Stomach (tissue), 19 donors: ENCODE measurements at places on chromosomes 6 and 20. TPM values are rescaled to one million over a fixed set of nuclear protein-coding genes. Genes with fewer than 3 reads are reported as not detected.

The XRN2 gene
- 50.3 TPM for total RNA-seq

The EPHA7 gene
- total RNA-seq, result 1.2 TPM

The MYLK2 gene
- total RNA-seq, result not detected

The PNPLA1 gene
- total RNA-seq, result not detected

The LY6G6D gene
- not detected for total RNA-seq

The FAM83B gene
- total RNA-seq, result 8.4 TPM

The EMILIN3 gene
- 2.9 TPM for total RNA-seq

The METTL24 gene
- total RNA-seq, result 15.4 TPM

The PTK7 gene
- 28.8 TPM for total RNA-seq

The PDE7B gene
- total RNA-seq, result 10.3 TPM

The TXLNB gene
- not detected for total RNA-seq

The CTAGE9 gene
- total RNA-seq, result not detected

The PTPRK gene
- 156 TPM for total RNA-seq

The MROH8 gene
- 0.43 TPM for total RNA-seq

The MMP24OS gene
- total RNA-seq, result 70.7 TPM

The TINAG gene
- total RNA-seq, result not detected

The CUL9 gene
- total RNA-seq, result 27.0 TPM

The FHL5 gene
- total RNA-seq, result 14.0 TPM

The AIG1 gene
- 23.7 TPM for total RNA-seq

The MYO6 gene
- total RNA-seq, result 66.5 TPM

The VWA7 gene
- total RNA-seq, result 18.3 TPM

The OXT gene
- not detected for total RNA-seq

The OLIG3 gene
- total RNA-seq, result not detected

The TBXT gene
- total RNA-seq, result not detected

The NT5E gene
- total RNA-seq, result 17.5 TPM

The C4B gene
- 108 TPM for total RNA-seq

The MYLK4 gene
- 0.87 TPM for total RNA-seq

The SEMG1 gene
- total RNA-seq, result not detected

The NPEPL1 gene
- total RNA-seq, result 128 TPM

The FERMT1 gene
- total RNA-seq, result 14.3 TPM

The BPIFA1 gene
- total RNA-seq, result 0.72 TPM

The SLC17A9 gene
- 76.4 TPM for total RNA-seq

The SMLR1 gene
- 0.73 TPM for total RNA-seq

The MUCL3 gene
- 346 TPM for total RNA-seq

The HLA-DRB5 gene
- total RNA-seq, result 39.1 TPM

The BMP5 gene
- 18.1 TPM for total RNA-seq

The HSPA1L gene
- total RNA-seq, result not detected

The SLX4IP gene
- 4.6 TPM for total RNA-seq

The HLA-DQB2 gene
- not detected for total RNA-seq

The EDEM2 gene
- total RNA-seq, result 11.1 TPM

The AGER gene
- total RNA-seq, result 2.2 TPM

The MCHR2 gene
- total RNA-seq, result not detected

The ZSCAN23 gene
- 0.58 TPM for total RNA-seq

The AIF1 gene
- total RNA-seq, result 7.6 TPM

The WFDC5 gene
- not detected for total RNA-seq

The KIAA1755 gene
- 3.1 TPM for total RNA-seq

The RBPJL gene
- not detected for total RNA-seq

The ZNF334 gene
- total RNA-seq, result 1.4 TPM

The PERP gene
- 46.9 TPM for total RNA-seq

The VPS16 gene
- total RNA-seq, result 20.1 TPM

The NKX2-2 gene
- total RNA-seq, result 4.8 TPM

The SIRPB1 gene
- not detected for total RNA-seq

The TRIM31 gene
- total RNA-seq, result 11.0 TPM

The NRN1 gene
- 0.45 TPM for total RNA-seq

The KIFC1 gene
- total RNA-seq, result 6.6 TPM

The AK9 gene
- total RNA-seq, result 6.7 TPM
